ENCODE measurements at places on chromosomes 5 and 9.

DNA sequence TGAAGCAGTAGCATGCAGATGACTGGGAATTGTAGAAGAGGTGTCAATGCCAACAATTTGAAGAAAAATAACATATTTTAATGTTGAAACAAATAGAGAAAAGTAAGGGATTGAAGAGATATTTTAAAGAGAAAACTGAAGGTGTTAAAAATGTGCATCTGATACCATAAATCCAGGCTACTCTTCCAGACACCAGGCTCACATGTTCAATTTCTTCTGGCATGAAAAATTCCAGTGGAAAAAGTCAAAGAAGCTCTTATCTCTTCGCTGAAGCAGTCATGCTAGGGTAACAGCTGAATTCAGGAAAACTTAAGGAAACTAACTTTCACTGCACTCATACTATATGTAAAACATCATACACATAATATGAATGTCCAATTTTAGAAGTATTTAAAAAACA is 335.0 kb downstream of the PDE4D start:
- DNase-seq = no peak

- DNase-seq = no peak
These were observed 283.4 kb upstream of the PTGER4 start for GRCh38 chr5:40396317-40396716.

GRCh38 chr9:35071814-35072460 is 488 bp downstream of the VCP start:
- DNase-seq = peak; percentile 26

- DNase-seq = no peak
These were observed 7.6 kb upstream of the FAM240B start for GRCh38 chr9:38727497-38728001.

DNA sequence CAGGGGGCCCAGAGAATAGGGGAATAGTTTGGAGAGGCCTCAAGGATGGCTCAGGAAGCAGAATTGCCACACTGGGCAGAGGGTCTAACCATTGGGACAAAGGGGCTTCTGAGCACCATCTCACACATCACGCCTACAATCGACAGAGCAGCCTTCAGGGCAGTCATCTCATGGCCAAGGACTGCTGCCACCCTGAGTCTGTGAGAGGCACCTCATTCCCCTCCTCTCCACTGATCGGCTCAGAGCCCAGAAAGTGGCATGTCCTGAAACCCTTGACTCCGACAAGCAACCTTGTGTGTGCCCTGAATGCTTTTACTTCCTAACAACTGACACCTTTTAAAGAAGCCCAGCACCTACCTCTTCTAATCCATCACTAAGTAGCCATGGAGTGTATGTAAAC is 128.9 kb upstream of the PTPN3 start:
- no peak for DNase-seq

- DNase-seq = no peak
These were observed 938.6 kb upstream of the WWC1 start for GRCh38 chr5:167352801-167353200.

DNA sequence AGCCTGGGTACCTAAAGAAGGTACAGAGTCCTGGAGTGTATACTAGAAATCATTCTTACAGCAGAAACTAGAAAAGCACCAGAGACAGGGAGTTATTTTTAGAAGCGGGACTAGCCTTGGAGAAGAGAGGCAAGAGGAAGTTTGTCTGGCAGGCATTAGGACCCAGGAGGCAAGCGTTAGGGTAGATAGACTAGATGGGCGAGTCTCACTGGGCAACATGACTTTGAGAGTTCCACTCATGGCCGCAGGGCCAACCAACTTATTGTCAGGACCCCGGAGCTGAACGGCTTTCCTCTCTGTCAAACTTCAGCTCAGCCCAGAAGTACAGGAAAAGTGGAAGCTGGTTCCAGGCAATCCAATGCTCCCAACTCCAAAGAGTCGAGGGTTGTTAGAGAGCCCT is 34.1 kb upstream of the NPR3 start:
- DNase-seq = no peak

GRCh38 chr9:111975709-111976108 is 79.1 kb downstream of the UGCG start:
- no peak for DNase-seq

DNA sequence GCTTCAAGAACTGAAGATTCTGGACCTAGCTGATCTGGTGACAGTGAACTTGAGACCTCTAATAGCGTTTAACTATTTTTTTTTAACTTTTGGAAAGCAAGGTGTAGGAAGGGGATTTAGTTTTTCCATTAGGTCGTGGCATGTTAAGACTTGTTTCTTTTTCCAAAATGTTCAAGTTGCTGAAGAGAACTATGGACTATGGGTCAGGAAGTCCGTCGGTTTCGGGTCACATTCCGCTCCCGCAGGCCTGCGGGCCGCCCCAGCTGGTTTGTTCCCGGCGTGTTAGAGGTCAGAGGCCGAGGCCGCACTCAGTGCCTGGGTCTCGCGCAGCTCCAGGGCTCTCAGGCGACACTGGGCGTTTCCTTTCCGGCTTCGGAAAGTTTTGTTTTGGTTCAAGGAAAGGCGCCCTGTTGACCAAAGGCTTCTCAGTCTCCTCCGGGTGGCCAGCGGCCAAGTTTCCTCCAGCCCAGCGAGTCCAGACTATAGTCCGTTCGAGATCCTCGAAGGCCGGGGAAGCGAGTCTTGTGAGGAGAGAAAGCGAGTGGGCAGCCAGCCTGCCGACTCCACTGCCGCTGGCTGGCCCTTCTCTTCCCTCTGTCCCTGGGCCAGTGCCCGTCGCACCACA is 586 bp upstream of the FCHO2 start:
- no peak for DNase-seq

GRCh38 chr5:1420211-1421195 is 24.7 kb downstream of the SLC6A3 start:
- no peak for DNase-seq

DNA sequence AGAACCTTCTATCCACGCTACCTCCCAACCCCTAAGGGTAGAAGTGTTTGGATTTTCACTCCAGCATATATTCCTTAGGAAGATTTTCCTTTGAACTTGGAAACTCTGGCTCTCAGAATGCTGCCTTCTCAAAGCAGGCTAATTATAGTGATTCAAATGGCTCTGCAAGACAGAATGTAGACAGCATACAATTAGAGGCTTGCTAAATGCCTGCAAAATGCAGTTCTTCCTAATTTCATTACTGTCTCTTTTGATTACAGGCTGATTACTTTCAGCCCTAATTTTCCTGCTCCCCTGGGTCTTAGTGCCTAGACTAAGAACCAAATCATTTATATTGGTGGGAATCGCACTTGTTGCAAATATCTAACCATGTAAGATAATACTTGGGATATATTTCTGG is 50.8 kb downstream of the ANKDD1B start:
- DNase-seq = no peak

GRCh38 chr5:58795327-58795726 is 212.5 kb downstream of the RAB3C start:
- no peak for DNase-seq

- no peak for DNase-seq
These were observed 43.5 kb downstream of the RUSC2 start for GRCh38 chr9:35533398-35533797.

GRCh38 chr5:58794875-58795274 is 212.0 kb downstream of the RAB3C start:
- DNase-seq = no peak

DNA sequence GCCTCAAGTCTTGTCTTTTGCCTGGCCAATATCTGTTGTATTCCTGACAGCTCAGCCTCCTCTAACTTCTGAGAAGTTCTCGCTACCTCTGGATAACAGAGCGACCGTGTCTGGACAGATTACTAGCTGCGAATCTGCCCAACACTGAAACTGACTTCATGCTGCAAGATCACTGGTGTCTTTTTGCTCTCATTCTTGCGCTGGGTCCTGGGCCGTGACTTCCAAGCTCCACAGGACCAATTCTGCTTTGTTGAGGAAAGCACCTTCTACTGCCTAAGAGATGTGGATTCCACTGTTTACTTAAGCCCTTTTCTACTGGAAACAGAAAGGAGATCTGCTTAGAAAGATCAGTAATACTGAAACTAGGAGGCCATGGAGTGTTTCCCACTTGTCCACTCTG is 978.8 kb upstream of the DMAC1 start:
- DNase-seq = no peak

DNA sequence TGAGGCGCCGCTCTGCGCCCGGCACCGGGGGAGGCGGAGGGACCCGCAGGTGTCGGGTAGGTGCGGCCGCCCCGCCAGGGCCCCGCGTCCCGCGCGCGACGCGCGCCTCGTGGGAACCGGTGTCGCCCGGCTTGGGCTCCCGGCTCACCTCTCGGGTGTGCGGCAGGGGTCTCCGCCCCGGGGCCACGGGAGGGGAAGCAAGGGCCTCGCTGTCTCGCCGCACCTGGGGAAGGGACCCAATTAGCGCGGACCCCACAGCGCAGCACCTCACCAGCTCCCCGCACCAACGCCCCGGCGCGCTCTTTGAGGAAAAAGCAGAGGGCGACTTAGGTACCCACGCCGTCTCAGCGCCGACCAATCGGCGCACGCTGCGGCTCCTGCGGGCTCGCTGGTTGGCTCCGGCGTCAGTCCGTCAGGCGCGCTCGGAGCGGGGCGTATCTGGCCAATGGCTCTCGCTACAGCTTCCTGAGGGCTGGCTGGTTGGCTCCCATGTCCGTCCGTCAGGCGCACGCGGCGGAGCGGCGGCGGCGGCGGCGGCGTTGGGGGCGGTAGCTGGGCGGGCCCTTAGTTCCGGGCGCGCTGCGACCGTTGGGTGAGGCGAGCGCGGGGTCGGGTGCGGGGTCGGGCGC is at the start of gene TRAF2:
TSS of gene TRAF2 (plus strand) at position 567 of the 629 bp plus-strand sequence. CDS start 12,225 bp downstream, outside the sequence.
- peak; percentile 93 for DNase-seq

DNA sequence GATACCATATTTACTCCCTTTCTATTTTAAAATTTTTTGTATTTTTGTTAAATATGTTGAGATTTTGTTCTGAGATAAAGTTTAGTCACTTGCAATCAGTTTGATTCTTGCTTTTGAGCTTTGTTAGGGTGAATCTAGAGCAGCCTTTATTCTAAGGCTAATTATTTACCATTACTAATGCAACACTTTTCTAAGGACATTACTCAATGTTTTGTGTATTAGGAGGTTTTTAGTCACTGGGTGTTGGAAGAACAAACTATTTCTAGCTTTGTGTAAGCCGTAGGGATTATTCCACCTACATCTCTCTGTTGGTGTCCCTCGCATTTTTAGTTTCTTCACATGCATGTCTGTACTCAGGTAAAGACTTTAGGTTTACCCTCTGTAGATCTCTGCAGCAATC is 379.5 kb upstream of the CD180 start:
- DNase-seq = no peak

DNA sequence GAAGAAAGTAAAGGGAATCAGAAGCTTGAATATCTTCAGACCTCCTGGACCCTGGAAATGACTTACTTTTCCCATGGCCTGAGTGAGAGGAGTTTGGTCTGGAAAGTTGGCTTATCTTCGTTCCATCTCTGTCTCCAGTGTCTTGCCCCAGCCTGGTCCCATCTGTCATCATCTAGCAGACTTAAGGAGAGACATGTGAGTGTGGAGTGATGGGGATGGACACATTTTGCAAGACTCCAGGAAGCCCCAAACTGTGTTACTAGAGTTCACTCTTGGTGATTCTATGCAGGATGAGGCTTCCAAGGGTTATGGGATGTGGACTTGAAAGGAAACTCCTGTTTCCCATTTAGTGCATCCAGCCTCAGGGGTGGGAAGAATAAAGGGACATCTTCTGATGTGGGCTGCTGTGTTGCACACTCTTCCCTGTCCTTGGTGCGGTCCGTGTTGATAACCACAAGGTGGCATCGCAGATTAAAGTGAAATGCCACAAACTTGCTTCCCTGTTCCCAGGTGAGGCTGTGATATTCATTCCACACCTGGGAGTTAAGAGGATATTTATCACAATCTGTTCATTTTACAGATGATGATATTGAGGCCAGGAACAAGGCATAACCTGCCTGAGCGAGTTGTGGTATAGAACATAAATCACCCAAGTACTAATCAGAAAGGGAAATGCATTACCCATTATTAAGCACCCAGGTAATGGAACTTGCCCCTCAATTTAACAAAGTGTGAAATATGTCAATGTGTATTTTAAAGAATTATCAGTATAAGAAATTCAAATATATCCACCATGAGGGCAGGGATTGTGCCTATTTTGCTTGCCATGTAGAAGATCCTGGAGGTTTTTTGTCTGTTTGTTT is 269.9 kb upstream of the PAPPA start:
- no peak for DNase-seq

DNA sequence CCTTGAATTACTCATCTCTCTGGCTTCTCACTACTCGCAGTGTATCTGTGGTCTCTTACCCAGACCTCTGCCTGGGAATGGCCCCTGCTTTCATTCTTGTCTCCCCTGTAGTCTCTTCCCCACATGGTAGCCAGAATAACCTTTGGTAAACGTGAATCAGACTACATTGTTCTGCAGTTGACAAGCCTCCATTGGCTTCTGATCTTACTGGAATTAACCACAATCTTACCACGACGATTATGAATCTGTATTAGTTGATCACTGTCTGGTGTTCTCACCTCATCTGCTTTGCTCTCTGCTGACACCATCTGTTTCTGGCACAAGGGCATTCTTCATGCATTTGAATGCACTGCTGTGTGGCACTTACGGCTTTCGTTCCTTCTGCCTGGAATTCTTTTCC is 781.2 kb downstream of the MTRR start:
- no peak for DNase-seq

DNA sequence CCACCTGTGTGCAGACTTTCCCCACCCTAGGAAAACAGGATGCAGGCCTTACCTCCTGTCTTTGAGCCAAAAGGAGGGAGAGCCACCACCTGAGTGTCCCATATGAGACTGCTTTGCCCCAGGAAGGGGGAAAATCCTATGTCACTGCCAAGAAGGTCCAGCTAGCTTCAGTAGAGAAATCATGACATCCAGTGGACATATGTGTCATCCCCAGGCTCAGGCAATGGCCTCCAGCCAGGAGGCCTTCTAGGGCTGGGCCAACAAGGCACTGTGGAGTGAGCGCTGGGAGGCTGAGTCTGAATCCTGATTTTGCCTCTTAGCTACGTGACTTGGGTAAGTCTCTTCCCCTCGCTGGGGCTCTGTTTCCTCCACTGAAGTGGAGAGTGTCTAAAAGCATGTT is 60.2 kb downstream of the SMIM23 start:
- DNase-seq = no peak

- no peak for DNase-seq
These were observed 19.2 kb downstream of the GSN start for GRCh38 chr9:121286973-121287741.

- no peak for DNase-seq
These were observed 72.0 kb downstream of the PIK3R1 start for GRCh38 chr5:68287631-68287975.

DNA sequence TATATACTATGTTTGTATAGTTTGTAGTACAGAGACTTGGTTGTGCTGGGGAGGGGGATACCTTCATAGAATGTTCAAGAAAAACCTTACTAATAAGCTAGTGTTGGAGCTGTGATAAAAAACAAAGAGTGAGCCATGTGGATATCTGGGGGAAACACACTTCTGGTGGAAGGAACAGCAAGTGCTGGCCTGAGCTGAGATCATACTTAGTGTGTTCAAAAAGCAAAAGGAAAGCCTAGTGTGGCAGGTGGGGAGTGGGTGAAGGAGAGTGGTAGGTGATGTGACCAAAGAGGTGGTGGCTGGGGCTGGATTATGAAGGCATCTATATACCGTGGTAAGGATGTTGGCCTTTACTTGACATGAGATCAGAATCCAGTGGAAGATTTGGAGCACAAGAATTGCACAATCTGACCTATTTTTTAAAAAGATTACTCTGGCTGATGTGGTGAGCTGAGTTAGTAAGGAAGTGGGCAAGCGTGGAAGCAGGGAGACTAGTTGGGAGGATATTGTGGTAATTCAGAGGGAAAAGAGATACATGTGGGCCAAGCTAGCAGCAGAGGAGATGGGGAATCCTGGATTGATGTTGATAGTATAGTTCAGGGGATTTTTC is 26.6 kb downstream of the PALM2AKAP2 start:
- DNase-seq = no peak

GRCh38 chr9:21810388-21810787 is 8.0 kb downstream of the MTAP start:
- DNase-seq = no peak

GRCh38 chr5:16913187-16914107 is 22.6 kb downstream of the MYO10 start:
- DNase-seq = no peak

All from stimulated activated CD4-positive, alpha-beta T cell treated with anti-CD3 and anti-CD28 coated beads, Interleukin-1b, Interleukin-23, amount 100 ng/mL, for 1 hour (primary cell).